Caki2 (cell line): ENCODE measurements at places on chromosomes 11 and 22.

- no peak for DNase-seq
Measured at GRCh38 chr11:7046474-7047175, 26.3 kb downstream of the NLRP14 start.

DNA sequence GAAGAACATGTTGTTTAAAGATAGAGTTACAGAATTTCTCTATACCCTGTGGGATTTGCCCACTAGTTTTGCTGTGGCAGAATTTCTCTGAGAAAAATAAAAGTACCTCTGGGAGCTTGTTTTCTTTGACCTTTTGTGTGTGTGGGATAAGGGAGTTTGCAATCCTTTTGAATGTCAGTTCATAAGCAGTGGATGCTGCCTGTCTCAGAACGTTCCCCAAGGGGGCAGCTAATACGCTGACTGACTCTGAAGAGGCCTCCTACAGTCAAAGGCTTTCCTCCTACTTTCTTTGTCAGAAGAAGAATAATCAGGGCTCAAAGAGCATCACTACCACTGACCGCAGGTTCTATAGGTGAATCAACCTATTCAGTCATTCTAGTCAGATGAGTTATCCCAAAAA lies 140.6 kb downstream of the AASDHPPT start:
- no peak for DNase-seq

- no peak for DNase-seq
Measured at GRCh38 chr22:43421046-43421665, 9.3 kb downstream of the MPPED1 start.

GRCh38 chr11:131592734-131593133 lies 222.3 kb downstream of the NTM start:
- DNase-seq: no peak

- DNase-seq: no peak
Measured at GRCh38 chr11:77153276-77154185, 25.5 kb downstream of the MYO7A start.

GRCh38 chr11:61833471-61833870 lies 5.4 kb downstream of the FADS2 start:
- no peak for DNase-seq

GRCh38 chr11:59771605-59772004 lies 16.4 kb downstream of the STX3 start:
- no peak for DNase-seq

DNA sequence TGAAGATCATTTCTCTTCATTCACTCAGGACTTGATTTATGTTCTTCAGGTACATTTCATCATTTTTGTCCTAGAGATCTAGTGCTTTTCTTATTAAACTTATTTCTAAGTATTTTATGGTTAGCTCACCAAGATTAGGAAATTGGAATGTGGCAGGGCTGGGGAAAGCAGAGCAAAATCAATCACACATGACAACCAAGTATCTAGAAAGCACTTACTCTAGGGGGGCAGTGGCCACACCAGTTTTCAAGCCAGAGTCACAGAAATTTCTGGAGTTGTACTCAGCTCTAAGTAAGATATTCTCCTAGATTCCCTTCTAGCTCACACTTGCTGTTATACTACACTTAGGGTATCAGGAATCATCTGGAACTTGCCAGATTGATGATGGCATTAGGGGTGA lies 33.3 kb upstream of the MYEOV start:
- no peak for DNase-seq

DNA sequence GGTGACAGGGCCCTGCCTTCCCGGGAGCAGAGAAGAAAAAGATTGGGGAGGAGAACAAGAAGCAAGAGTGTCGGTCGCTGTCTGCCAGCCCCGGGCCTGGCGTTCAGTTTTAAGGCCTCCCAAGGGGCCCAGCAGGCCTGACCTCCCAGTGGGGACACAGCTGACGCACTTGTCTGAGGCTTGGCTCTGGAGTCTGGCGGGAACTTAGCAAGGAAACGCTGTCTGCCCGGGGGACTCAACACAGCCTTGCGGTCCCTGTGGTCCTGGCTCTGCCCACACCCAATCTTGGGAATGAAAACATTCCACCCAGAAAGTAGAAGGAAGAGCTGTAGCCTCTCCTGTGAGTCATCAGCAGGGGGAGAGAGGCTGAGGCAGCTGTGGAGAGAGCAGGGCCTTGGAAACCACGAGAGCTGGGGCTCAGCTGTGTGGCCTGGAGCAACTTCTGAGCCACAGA lies 54.4 kb downstream of the TRAF6 start:
- DNase-seq: peak; percentile 44

GRCh38 chr11:96155627-96156378 lies 187.2 kb downstream of the MAML2 start:
- peak; percentile 83 for DNase-seq

GRCh38 chr11:69101115-69101791 lies 52.5 kb downstream of the TPCN2 start:
- peak; percentile 67 for DNase-seq

DNA sequence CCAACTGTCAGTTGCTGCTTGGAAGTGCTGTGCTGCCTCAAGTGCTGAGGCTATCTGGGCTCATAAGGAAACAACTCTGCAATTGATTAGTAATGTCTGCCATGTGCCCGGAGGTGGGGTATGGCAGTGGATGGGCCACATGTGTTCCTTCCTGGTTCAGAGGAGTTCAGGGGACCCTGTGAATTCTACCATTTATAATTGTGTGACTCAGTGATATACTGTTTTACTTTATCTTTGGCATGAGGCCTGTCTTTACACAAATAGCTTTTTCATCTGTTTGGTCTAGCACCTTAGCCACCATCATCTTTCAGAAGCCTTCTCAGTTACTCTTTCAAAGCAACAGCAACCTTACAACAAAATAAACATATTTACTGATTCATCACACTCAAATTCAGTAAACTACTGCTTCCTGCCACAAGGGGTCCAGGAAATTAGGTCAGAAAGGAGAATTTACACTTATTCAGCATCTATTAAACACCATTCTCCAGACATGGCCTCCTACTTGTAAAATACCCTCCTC lies 20.9 kb downstream of the DKK3 start:
- DNase-seq: peak; percentile 54

DNA sequence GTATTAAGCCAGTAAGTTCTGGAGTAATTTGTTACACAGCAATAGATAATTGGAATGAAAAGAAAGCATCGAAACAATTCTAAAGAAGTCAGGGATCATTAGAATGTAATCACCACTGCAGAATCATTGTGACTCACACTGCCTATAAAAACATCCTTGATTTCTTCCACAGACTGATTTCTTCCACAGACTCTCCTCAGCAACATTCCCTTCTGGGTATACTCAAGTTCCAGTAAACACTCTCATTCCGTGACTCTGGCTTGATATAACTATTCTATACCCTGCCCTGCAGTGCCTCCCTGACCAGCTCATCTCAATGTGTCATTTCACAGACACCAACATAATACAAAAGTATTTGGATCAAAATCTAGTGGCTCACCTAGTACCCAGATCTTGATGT lies 120.5 kb downstream of the BBOX1 start:
- DNase-seq: no peak

DNA sequence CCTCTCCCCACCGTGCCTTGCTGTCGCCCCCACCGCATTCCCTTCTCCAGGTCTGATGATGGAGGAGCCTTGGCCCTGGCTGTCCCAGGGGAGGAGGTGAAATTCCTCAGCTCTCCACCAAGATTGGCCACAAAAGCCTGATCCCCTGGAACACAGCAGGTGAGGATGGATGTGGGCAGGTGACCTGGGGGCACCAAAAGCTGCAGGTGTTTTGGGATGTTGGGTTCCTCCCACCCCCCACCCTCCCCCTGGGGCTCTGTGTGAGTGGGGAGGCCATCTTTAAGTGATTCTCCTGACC lies 639 bp downstream of the TRIOBP start:
- peak; percentile 32 for DNase-seq

- no peak for DNase-seq
Measured at GRCh38 chr11:8065031-8065430, 16.0 kb upstream of the TUB start.

GRCh38 chr11:834371-835316 lies 1.9 kb downstream of the CD151 start:
- peak; percentile 98 for DNase-seq

DNA sequence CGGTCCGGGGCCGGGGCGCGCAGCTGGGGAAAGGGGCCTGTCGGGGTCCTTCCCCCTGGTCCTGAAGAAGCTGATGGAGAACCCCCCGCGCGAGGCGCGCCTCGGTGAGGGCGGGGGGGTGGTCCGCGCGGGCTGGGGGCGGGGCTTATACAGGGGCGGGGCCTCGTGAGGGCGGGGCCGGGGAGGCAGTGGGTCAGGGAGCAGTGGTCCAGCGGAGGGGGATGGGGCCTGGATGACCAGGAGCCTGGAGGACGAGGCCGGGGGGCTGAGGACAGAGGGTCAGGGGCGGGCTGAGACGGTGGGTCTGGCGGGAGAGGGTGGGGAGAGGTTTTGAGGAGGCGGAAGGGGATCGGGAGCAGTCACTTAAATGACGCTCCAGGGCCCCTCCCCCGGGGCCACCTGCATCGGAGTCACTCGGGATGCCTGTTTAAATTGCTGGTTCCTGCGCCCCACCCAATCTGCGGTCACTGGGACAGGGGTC lies 396 bp downstream of the TEF start:
- no peak for DNase-seq

DNA sequence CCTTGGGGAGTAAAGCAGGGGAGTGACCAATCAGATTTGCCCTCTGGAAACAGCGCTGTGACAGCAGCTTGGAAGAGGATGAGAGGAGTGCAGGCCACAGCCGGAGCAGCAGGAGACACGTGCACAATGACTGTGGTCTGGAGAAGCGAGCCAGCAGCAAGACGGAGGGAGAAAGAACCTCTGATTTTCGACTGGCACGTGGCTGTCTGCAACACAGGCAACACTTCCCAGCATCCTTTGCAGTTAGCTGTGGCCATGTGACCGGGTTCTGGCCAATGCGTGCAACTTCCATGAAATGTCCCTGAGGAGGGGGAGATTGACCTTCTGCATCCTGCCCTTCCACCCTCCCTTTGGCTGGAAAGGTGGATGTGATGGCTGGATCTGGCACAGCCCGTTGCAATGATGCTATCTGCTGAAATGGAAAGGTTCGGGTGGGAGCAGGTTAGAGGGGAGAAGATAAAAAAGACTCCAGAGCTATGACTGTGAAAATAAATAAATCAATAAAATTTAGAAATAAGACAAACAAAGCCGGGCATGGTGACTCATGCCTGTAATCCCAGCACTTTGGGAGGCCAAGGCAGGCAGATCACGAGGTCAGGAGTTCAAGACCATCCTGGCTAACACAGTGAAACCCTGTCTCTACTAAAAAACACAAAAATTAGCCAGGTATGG lies 15.6 kb downstream of the PLA2G6 start:
- no peak for DNase-seq

GRCh38 chr11:27459191-27459590 lies 13.4 kb downstream of the LGR4 start:
- peak; percentile 81 for DNase-seq

GRCh38 chr22:26662160-26662559 lies 4.8 kb downstream of the MIAT start:
- no peak for DNase-seq

DNA sequence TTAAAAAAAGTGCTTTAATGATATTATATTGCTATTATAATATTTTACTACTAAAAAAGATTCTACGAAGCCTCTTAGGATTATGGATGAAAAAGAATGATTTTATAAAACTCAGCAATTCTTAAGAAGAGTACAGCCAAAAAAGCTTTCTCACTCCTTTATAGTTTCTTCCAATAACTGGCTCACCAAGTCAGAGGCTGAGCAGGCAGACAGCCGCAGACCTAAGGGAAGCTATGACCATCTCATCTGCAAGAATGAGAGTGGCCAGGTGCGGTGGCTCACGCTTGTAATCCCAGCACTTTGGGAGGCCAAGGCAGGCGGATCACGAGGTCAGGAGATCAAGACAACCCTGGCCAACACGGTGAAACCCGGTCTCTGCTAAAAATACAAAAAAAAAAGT lies 12.7 kb upstream of the EMID1 start:
- no peak for DNase-seq

GRCh38 chr22:35311551-35311999 lies 11.9 kb downstream of the TOM1 start:
- no peak for DNase-seq

DNA sequence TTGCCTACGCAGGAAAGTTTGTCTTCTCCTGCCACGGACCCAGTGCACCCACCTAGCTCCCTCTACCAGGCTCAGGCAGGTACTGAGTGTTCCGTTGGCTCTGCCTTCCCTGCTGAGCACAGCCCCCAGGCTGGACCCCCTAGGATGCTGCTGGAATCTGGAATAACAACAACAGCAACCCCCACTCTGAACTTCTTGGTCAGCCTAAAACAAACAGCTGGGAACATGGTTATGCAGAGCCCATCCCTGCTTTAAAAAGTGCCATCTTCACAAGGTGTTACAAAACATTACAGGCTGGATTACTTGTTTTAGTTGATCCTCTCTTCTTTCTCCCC lies 1.8 kb downstream of the OPCML start:
- no peak for DNase-seq

GRCh38 chr11:3010004-3010403 lies 17.9 kb upstream of the NAP1L4 start:
- DNase-seq: no peak

- DNase-seq: no peak
Measured at GRCh38 chr22:26552466-26552865, 37.5 kb downstream of the TPST2 start.

GRCh38 chr11:10450462-10451425 lies 4.3 kb upstream of the AMPD3 start:
- no peak for DNase-seq

- no peak for DNase-seq
Measured at GRCh38 chr11:78820741-78821140, 246.1 kb upstream of the NARS2 start.

DNA sequence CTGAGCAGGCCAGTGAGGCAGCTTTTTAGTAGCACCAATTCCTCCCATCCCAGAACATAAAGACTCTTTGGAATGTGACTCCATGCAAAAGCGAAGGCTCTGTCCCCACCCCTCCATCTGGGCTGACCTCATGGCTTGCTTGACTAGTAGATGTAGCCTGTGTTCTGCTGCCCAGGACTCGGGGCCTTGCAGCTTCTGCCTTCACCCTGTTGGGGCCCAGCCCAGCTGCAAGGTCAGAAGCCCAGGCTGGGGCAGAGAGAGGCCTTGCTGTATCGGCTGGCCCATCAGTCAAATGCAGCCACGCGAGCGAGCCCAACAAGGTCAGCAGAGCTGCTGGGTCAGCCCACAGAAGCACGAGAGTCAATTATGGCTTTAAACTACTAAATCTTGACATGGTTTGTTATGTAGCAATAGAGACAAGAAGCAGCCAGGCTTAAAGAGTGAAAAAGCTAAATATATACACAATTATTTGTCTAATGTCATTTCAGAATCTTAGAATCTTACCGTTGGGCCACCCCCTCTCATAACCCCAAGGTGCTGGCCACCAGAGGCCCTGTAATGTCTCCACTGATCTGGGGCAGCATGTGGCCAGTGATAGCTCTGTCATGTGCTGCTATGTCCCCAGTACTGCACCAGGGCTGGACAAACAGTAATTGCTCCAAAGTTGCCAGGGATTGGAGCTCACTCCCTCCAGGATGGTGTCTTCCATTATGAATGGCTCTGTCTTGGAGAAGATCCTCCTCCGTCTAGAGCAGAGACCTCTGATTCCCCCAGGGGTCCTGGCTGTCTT lies 10.4 kb upstream of the WNT11 start:
- no peak for DNase-seq

DNA sequence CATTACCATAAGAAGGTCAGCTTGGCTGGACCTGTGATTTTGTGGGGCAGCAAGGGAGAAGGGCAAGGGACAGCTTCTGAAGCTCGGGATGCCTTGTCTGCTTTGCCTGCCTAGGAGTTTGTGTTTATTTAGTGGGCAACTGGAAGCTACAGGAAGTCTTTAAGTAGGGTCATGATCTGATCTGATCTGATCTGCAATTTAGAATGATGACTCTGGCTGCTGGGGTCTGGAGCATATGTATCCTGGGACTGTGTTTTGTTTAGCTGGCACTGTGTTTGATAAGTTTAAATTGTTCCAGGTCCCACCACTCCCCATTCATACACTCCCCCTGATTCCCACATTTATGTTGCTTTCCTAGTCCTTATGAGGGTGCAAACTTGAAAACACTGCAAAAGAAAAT lies 47.7 kb upstream of the HTATIP2 start:
- no peak for DNase-seq
